ENCODE measurements at places on chromosomes 16 and 17.
A peak's percentile ranks its signal among the peaks of the same experiment; 100 is the strongest.

- H3K27me3 ChIP-seq, result no peaks in the 10 kb centered on the region
- no peak overlapping the region for H3K4me3 ChIP-seq
- no peak overlapping the region for H3K27ac ChIP-seq
These were observed 16.1 kb downstream of the ACE start for GRCh38 chr17:63492940-63493339.

DNA sequence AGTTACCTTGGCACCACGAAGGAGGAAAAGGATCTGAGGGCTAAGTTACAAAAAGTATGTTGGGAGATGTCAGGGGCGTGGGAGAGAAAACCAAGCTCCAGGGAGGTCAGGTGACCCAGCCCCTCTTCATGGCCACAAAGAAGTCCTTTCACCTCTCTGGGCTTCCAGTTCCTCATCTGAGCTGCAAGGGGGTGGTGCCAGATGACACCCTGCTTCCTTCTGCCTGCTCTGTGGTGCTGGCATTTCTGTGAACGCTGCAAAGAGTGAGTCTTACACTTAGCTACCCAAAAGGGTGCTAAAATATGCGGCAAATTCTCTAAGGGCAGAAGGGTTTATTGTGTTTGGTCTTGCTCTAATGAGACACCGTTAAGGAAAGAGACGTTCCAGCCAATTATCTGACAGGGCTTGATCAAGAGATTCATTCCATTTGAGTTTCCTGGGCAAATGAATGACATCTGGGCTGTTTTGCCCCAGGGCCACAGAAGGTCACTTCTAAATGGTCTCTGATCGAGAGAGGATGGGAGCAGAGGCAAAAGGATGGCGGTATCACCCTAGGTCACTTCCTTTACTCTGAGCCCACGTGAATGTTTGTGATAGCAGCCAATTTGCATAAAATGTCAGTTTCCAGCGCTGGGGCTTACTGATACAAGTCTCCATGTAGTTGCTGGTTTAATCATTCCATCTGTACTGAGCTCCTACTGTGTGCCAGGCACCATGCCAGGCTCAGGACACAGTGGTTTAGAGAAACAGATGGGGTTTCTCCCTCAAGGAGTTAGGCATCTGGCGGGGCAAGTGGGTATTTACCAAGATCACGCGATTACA, 210.2 kb downstream of the KATNIP start:
- peaks cover 3% of the 10 kb centered on the region for H3K4me1 ChIP-seq
- H3K36me3 ChIP-seq, result peaks cover 3% of the 10 kb centered on the region
- no peak overlapping the region for H3K27ac ChIP-seq
- DNase-seq, result no peak
- no peaks in the 10 kb centered on the region for H3K27me3 ChIP-seq

- no peak overlapping the region for H3K4me3 ChIP-seq
- no peaks in the 10 kb centered on the region for H3K4me1 ChIP-seq
- no peaks in the 10 kb centered on the region for H3K36me3 ChIP-seq
- DNase-seq, result no peak
- no peak overlapping the region for H3K27ac ChIP-seq
- H3K27me3 ChIP-seq, result no peaks in the 10 kb centered on the region
These were observed 15.4 kb upstream of the ENPP7 start for GRCh38 chr17:79715098-79715942.

- H3K4me1 ChIP-seq, result peaks cover 4% of the 10 kb centered on the region
- no peaks in the 10 kb centered on the region for H3K27me3 ChIP-seq
- no peak overlapping the region for H3K27ac ChIP-seq
- no peaks in the 10 kb centered on the region for H3K36me3 ChIP-seq
- H3K4me3 ChIP-seq, result no peak overlapping the region
These were observed 28.3 kb upstream of the GSE1 start for GRCh38 chr16:85584819-85585282.

DNA sequence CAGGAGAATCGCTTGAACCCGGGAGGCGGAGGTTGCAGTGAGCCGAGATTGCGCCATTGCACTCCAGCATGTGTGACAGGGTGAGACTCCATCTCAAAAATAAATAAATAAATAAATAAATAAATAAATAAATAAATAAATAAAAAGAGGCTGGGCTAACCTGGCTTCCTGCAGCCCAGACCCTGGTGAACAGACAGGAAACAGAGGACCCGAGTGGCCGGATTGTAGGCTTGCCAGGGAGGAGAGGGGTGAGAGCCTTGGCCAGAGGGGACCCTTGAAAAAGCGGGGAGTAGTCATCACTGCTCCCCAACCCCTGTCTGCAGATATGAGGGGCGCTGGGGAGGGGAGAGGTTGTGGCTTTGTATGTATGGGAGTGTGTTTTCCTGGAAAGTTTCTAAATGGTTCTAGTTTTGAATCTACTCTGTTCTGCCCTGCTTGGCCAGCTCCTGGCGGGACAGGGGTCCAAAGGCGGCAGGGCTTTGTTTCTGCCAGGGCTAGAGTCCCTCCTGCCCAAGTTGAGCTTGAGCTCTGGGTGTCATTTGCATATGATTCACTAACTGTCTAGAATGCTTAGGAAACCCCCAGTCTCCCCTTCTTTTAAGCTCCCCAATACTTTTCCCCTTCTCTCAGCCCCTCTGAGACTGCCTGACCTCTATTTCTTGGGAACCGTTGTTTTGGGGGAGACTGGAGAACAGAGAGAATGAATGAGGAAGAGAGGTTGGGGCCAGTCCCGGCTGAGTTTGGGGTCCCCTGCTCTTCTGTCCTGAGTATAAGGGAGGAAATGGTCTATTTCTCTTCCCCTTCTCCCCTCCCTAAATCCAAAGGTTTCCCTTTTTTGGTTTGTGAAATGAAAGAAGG, 16.4 kb downstream of the RARA start:
- H3K4me3 ChIP-seq, result peak overlapping the region; percentile 80
- H3K27ac ChIP-seq, result peak overlapping the region; percentile 96
- H3K36me3 ChIP-seq, result peaks cover 42% of the 10 kb centered on the region
- peak; percentile 36 for DNase-seq
- no peaks in the 10 kb centered on the region for H3K27me3 ChIP-seq
- peaks cover 83% of the 10 kb centered on the region for H3K4me1 ChIP-seq

DNA sequence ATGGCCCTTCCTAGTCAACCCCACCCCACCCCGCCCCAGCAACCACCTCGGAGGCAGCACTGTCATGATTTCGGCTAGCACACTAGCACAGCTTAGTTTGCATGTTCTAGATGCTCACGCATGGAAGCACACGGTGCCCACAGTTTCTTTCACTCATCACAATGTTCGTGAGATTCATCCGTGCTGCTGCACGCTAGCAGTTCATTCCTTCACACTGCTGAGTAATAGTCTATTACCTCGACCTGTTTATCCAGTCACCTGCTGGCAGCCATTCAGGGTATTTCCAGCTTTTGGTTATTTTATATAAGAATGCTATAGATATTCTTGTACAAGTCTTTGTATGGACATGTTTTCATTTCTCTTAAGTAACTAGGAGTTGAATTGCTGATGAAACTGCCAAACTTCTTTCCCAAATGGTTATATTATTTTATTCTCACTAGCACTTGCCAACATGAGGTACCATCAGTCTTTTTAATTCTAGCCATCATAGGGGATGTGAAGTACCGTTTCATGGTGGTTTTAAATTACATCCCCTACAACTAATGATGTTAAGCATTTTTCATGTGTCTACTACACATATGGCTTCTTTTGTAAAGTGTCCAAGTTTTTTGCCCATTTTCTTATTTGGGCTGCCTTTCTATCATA, 75.7 kb downstream of the CYTH1 start:
- H3K4me3 ChIP-seq, result no peak overlapping the region
- DNase-seq, result no peak
- peaks cover 58% of the 10 kb centered on the region for H3K36me3 ChIP-seq
- H3K27me3 ChIP-seq, result no peaks in the 10 kb centered on the region
- H3K4me1 ChIP-seq, result peaks cover 41% of the 10 kb centered on the region
- H3K27ac ChIP-seq, result no peak overlapping the region
